Activated T-cell treated with anti-CD3 and anti-CD28 coated beads, Interleukin-2, amount 50 U/mL, for 72 hours (primary cell): ENCODE measurements at places on chromosomes 12 and 14.

GRCh38 chr12:130632642-130633041, 83.5 kb downstream of the RIMBP2 start:
- DNase-seq: no peak

DNA sequence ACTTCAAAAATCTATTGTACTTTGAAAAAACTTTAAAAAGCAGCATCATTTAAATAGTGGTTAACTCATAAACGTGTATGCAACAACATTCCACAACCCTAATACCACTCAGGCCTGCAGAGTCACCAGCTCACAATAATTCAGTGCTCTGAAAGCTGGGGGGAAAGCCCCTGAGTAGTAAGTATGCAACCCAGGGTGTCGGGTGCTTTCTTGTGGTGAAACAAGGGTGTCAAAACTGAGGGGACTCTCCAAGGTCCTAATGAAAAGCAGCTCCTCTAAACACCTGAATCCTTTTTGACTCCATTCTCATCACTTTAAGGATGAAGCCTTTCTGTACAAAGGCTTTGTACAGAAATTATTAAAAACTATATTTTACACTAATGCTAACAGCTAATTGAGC, 33.7 kb downstream of the FGFR1OP2 start:
- peak; percentile 72 for DNase-seq

DNA sequence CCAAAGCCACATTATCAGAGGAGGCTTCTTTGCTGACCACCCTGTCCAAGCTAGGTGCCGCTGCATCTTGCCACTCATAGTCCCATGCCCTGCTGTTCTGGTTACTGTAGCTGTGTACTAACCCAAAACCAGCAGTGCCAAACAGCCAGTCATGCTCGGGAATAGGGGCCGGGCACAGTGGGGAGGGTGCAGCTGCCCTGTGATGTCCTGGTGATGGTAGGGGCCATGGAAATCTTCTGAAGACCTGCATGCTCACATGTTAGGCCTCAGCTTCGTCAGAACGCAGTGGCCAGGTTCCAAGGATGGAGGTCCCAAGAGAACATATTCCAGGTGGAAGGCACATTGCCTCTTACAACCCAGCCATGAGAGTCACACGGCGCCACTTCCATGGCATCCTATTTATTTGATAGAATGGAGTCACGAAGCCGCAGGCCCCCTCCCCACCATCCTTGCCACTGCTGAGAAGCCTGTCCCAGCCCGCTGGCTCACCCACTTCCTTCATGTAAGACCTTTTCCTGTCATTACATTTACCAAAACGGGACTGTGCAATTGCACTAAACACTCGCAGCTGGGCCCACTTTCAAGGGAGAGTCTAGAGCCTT, 48.5 kb downstream of the FAM222A start:
- DNase-seq: no peak

- no peak for DNase-seq
Measured at GRCh38 chr12:93892423-93893268, 215.5 kb downstream of the CRADD start.

DNA sequence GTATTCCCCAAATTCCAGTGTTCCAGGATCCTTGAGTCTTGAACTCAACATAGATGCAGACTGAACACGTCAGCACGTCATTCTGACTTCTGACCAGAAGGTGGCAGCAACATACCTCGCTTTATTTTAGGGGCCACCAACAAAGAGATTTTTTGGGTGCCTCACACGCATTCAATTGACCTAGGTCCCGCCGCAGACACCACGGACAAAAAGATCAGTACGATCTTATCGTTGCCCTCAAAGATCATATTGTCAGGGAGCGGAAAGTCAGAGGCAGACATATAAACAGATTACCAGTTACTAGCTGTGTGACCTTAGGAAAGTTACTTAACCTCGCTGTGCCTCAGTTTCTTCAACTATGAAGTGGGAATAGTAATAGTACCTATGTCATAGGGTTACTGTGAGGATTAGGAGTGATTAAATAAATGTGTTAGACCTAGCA, 6.5 kb upstream of the PRPH start:
- peak; percentile 73 for DNase-seq

DNA sequence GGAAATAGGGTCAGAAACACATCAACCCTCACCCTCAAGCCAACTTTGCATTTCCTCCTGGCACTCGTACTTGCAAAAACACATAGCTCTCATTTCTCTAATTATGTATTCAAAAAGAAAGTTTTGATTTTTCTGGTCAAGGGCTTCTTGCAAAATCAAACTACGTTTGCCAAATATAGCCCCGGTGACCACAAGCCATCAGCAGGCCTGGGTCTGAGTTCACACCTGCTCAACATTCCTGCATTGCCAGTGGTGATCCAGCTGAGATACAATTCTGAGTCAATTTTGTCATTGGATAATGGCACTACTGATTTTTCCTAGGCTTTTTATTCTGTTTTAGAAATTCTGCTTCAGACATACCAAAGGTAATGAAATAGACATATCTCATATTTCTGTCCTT, 10.7 kb upstream of the BHLHE41 start:
- DNase-seq: no peak

DNA sequence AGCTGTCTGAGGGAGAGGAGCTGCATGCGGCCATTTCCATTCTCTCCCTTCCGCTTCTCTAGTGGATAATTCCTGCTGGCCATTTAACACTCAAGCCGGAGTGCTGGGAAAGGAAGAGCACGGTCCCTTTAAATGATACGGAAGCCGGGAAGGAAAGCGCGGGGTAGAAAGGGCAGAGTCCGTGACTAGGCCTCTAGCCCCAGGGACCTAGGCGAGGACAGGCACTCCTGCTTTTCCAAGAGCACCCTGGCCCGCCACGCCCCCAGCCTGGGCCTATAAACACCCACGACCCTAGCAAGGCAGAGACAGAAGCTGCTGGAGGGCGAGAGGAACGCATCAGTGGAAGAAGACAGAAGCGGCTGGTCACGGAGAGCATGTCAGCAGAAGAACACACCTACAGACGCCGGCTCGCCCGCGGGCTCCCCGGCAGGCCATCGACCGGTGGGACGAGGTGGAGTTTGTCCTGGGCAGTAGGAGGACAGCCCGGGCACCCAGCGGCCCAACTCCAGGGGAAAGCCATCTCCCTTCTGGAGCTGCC, 1206.6 kb upstream of the TMEM132C start:
- DNase-seq: no peak

- peak; percentile 43 for DNase-seq
Measured at GRCh38 chr12:54082397-54082892, 28.8 kb downstream of the HOXC4 start.

- no peak for DNase-seq
Measured at GRCh38 chr12:53217931-53218307, 10.9 kb upstream of the ITGB7 start.

GRCh38 chr12:26798023-26798422, 35.0 kb downstream of the ITPR2 start:
- DNase-seq: no peak

GRCh38 chr14:68594737-68595380, 198.0 kb downstream of the ZFP36L1 start:
- DNase-seq: no peak

- no peak for DNase-seq
Measured at GRCh38 chr12:41983856-41984255, 160.8 kb downstream of the GXYLT1 start.
